Posterior vena cava (tissue), 2 donors: ENCODE measurements at places on chromosomes 4 and X. TPM values are rescaled to one million over a fixed set of nuclear protein-coding genes. Genes with fewer than 3 reads are reported as not detected.

The STBD1 gene
- 37.4 TPM for total RNA-seq

- no peak for DNase-seq
Observed at GRCh38 chr4:134695433-134695832, 493.8 kb upstream of the PABPC4L start.

- no peak for DNase-seq
Observed at GRCh38 chr4:27278615-27279375, 418.2 kb downstream of the STIM2 start.

DNA sequence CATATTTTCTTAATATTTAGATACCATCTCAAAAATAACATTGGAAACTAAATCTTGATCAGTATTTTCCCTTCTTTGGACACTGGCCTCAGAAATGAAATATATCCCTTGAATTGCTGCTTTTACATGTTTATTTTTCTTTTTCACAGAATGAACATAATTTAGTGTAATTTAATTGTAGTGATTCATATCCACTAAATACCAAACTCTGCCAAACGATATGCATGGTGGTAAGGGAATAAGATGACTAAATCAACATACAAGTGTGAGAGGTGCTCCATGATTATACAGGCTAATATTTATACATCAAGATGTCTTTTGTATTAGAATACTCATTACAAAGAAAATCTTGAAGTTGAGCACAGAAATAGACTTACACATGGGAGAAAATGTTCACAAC is 216.8 kb upstream of the PACRGL start:
- no peak for DNase-seq

DNA sequence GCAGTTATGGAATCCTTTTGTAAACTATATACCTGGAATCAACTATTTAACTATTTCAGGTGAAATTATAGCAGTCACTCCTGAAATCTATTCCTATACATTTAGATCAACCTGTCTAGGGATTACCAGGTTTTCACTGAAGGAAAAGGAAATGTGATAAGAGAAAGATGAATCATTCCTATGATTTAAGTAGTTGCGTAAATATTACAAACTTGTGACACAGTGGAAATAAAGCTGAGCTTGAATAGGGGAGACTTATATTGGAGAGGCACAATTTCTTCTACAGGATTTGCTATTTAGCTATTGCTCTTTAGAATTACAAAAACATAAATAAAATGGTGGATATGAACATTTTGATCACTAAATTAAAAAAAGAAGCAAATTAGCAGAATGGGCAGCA is 284.1 kb upstream of the EPHA5 start:
- DNase-seq = no peak
